ENCODE measurements at places on chromosomes 3 and 15. TPM values are rescaled to one million over a fixed set of nuclear protein-coding genes. Genes with fewer than 3 reads are reported as not detected.

GRCh38 chr3:186461141-186461540 is 83.0 kb downstream of the CRYGS start:
- H3K4me3 ChIP-seq = no peak overlapping the region
- no peaks in the 10 kb centered on the region for H3K36me3 ChIP-seq
- no peaks in the 10 kb centered on the region for H3K4me1 ChIP-seq
- DNase-seq = no peak
- no peaks in the 10 kb centered on the region for H3K27me3 ChIP-seq
- no peak overlapping the region for H3K27ac ChIP-seq

MYO5C gene
- total RNA-seq = 0.53 TPM

- peaks cover 8% of the 10 kb centered on the region for H3K27me3 ChIP-seq
- no peak overlapping the region for H3K4me3 ChIP-seq
- no peak for DNase-seq
- no peak overlapping the region for H3K27ac ChIP-seq
- no peaks in the 10 kb centered on the region for H3K36me3 ChIP-seq
- no peaks in the 10 kb centered on the region for H3K4me1 ChIP-seq
Observed at GRCh38 chr3:154227531-154227930, 96.8 kb downstream of the DHX36 start.

DNA sequence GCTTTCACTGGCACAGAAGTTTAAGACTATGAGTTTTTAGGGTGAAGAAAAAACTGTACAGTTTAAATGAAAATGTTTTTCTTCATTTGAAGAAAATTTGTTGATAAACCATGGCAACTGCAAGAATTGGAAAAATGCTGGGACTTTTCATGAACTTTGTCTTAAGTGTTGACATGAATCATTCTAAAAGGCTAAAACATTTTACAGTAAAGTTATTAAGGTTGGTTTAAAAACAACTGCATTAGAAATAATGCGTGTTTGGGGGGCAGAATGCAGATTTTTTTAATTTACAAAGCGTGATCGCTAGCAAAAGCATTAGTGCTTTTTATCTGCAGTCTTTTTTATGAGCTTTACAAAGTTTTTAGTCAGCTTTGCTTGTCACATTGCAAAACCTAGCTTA is 601.9 kb upstream of the TGFBR2 start:
- DNase-seq = no peak
- H3K36me3 ChIP-seq = no peaks in the 10 kb centered on the region
- H3K27ac ChIP-seq = no peak overlapping the region
- H3K27me3 ChIP-seq = no peaks in the 10 kb centered on the region

DNA sequence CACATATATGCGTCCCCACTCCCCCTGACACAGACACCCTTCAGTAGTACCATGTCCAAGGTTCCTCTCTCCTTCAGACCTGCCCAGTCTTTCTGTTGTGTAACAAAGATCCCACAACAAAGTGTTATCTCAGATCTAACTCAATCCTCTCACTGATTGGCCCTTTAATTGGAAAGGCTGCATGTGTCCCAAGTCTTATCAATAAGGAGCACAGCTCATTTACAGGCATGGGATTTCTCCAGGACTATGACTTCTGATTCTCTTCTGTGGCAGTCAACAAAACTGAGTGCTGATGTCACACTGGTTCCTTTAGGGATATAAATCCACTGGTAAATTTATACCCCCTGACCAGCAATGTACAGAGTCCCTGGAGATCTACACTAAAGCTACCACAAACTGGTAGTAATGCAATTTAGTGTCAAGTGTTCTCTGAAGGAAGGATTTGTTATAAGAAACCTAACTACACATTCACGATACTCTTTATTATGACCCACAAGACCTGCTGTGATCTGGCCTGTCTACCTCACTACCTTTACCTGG is 28.1 kb downstream of the CLK3 start:
- H3K4me1 ChIP-seq = no peaks in the 10 kb centered on the region
- no peak overlapping the region for H3K4me3 ChIP-seq
- H3K27ac ChIP-seq = no peak overlapping the region
- DNase-seq = no peak

Data from T-cell (primary cell).